ENCODE measurements at places on chromosomes 7 and 10.

DNA sequence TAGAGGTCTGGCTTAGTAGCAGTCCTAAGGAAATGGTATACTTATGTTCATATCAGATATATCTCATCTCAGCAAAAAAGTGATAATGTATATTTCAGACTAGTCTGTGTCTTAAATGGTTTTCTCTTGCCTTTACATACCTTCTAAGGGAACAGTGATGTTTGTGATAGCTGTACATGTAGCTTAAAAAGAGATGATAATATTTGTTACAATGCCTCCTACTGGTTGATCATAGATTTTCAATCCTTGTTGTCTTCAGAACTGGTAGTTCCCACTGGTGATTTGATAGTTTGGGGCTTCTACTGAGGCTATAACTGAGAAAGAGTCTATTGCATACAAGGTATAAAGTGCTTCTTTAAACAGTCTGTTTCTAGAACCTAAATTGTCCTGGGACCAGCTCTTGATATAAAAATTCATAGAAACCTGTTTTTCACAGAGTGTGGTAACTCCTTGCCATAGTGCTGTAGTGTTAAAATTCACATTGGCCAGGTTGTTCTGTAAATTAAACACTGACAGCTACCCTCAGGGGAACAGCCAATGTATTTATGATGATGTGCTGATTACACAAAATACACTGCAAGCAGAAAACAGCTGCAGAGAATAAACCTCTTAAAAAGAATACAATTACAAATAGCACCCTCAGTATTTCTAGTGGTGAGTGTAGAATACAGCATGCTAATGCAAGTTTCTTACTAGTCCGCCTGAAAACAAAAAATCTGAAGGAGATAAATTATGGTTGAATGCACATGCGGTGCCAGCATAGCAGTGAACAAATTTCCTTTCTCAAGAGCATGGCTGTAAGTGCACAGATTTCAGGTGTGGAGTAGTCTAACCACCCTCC, 90.3 kb downstream of the BTRC start:
- peak; percentile 14 for DNase-seq

DNA sequence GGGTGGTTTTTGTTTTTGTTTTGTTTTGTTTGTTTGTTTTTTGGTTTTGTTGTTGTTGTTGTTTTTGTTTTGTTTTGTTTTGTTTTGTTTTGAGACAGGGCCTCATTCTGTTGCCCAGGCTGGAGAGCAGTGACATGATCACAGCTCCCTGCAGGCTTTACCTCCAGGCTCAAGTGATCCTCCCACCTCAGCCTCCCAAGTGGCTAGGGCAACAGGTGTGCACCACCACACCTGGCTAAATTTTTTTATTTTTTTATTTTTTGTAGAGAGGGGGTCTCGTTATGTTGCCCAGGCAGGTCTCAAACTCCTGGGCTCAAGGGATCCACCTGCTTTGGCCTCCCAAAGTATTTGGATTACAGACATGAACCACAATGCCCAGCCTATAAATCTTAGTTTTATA, 115.9 kb upstream of the NFE2L3 start:
- DNase-seq, result no peak

- DNase-seq, result no peak
Observed at GRCh38 chr7:42982604-42983115, 50.5 kb downstream of the MRPL32 start.

- no peak for DNase-seq
Observed at GRCh38 chr10:24453404-24453830, 244.5 kb downstream of the KIAA1217 start.

DNA sequence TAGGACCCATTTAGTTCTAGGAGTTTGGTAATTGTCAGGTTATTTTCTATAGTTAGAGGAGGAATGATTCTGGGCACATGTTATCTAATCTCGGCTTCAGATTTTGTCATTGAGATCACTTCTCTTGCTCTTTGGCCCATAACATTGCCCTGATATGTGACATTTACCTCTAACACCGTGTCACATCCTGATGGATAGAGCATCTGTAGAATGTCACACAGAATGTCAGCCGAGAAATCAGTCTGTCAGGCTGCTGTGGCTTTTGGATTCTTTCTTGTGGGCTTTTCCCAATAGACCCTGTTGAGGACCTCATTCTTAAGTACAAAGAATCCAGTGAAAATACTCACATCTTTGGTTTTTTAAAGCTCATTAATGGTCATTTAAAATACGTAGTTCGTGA, 142.4 kb downstream of the LRRC4 start:
- no peak for DNase-seq

DNA sequence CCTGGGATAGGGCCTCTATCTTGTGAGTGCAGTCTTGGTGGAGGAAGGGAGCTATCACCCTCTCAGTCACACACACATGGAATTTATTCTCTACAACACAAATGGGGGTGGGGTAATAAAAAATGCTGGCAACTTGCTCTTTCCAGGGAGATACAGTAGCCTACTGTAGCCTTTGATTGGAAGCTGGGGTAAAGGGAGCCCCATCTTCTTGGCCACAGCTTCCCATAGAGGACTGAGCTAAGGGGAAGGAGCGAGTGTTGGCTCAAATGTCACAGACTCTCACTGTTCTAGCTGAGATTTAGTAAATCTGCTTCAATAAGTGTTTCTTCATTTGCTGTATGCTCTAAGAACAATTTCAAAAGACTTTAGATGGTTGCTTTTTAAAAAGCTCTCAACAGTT, 222.2 kb upstream of the CXCL12 start:
- DNase-seq, result no peak

GRCh38 chr7:74376256-74377036, 77.3 kb upstream of the GTF2IRD1 start:
- no peak for DNase-seq

- DNase-seq, result no peak
Observed at GRCh38 chr7:69847921-69848612, 249.8 kb downstream of the AUTS2 start.

DNA sequence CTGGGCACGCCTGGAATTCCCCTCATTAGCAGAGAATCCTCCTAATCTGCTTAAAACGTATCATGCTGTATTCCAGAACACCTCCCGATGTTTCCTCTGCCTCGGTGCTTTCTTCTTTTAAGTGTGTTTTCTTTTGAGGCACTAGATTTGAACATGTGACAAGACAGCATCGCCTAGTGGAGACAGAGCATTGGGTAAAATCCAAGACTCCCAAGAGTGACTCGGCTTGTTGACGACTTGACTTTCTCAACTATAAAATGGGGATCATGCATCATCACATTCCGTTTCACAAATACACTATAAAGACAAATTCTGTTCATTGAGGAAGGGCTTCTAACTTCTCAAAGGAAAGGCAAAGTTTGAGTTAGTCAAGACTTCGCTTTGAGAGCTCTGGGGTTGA, 105.6 kb upstream of the RNF32 start:
- no peak for DNase-seq

GRCh38 chr10:102431452-102432124, 786 bp downstream of the CUEDC2 start:
- peak; percentile 28 for DNase-seq

GRCh38 chr10:29535778-29536453, 98.9 kb downstream of the SVIL start:
- DNase-seq, result no peak

DNA sequence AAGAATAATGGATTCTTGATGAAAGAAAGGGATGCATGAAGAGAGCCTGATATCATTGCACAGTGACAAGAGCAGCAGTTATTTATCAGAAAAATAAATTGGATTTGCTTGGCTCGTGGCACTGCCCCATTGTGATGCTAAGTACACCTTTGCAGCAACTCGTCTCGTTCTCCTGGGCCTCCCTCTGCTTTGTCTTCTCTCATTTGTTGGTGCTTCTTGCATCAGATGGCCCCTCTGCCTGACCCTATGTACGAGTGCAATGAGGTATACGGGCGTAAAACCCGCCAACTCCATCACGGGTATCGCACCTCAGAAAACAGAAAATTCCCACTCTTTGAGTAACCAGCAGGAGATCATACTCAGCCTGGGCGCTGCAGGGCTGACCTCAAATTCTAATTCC, 107.2 kb upstream of the C10orf90 start:
- no peak for DNase-seq

DNA sequence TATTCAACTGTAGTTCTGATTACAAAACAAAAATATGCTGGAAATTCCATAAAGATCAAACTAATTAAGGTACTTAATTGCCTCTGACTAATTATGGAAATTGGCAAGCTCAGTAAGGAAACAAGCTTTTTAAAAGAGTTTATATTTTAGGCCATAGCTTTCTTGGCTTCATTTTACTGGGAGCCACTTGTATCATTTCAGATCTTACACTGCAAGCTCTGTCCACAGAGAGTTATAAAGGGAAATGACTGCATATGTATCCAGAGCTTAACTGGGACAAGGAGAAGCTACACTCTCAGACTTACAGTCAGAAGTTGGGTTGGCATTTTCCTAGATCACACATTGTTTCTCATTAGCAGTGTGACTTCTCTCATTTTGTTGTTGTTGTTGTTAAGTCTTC, 92.4 kb downstream of the LRRN3 start:
- no peak for DNase-seq

DNA sequence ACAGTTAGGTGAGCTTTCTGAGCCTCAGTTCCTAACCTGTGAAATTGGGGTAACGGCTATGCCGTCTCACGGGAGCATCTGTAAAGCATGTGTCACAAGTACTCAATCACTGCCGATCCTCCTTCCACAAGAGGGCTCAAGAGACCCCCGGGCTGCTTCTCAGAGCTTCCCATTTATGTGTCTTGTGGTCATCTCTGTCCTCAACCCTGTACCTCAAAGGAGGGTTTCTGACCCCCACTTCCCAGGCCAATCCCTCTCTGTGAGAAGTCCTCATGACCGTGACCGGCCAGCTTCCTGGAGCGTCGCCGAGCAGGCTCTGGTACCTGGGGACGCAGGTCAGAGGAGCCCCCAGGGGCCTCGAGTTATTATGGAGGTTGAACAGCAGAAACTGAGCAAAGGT, 510 bp upstream of the TRPV5 start:
- DNase-seq, result no peak

DNA sequence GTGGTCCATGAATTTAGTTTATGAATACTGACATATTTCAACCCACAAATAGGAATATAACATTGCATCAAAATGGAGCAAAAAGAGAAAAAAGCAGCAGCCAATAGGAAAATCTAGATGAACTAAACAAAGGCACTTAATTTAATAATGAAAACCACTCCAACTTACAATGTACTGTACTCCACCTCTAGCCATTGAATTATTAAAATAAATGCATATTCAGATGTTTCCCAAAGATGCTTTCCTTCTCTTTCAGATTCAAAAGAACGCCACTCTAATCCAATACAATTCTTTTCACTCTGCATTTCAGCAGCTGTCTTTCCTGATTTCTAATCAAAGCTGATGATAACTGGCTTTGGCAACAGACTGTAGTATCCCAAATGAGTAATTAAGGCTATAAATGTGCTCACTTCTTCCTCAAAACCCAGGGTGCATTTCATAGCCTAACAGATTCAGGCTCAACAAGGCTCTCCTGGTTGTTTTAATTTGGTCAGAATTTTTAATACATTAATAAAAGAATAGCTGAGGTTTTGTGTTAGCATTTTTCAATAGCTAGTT, 577.1 kb downstream of the PARD3 start:
- DNase-seq, result no peak

- DNase-seq, result no peak
Observed at GRCh38 chr10:63114031-63114814, 18.9 kb upstream of the NRBF2 start.

DNA sequence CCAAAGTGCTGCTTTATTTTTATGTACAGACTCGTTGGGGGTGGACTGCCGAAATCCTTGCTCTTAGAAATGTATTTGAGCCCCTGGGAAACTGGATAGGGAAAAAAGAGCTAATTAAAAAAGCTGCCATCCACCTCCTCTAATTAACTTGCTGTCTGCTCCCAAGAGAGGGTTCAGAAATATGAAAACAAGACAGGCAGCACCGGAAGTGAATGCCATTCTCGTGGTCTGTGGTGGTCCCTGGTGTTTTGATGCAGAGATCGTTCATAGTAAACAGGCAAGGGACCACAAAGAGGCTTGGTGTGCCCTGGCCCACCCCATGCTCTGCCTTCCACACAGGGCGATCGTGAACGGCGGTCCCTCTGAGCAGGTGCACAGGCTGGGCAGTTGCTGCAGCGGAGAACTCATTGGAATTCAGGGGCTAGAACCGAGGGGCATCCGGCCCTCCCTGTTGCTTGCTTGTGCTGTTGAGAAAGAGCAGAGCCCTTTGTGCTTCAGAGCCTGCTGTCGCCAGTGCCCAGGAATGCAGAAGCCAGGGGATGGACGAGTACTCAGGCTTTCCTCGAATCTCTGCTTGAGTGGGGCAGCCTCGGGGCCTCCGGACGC, 79.1 kb upstream of the BTBD16 start:
- no peak for DNase-seq

DNA sequence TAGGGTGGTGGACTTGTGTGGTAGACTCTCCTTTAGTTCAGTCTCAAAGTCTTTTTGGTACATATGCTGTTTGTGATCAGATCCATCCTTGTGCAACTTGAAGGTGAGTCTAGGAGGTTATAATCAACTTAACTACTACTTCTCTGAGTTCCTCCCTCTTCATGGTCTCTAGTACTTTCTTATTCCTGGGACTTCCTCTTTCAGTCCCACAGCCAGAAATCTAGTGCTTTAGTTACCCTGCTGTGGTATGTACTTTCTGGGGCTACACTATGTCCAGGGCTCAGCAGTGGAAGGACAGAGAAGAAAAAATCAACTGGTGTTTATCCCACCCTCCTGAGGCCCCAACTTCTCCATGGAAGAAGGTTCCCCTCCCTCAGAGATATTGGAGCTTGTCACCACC, 19.4 kb upstream of the ATAD1 start:
- DNase-seq, result no peak
